NCI-H2107 (cell line): ENCODE measurements at places on chromosomes 11 and 22.

DNA sequence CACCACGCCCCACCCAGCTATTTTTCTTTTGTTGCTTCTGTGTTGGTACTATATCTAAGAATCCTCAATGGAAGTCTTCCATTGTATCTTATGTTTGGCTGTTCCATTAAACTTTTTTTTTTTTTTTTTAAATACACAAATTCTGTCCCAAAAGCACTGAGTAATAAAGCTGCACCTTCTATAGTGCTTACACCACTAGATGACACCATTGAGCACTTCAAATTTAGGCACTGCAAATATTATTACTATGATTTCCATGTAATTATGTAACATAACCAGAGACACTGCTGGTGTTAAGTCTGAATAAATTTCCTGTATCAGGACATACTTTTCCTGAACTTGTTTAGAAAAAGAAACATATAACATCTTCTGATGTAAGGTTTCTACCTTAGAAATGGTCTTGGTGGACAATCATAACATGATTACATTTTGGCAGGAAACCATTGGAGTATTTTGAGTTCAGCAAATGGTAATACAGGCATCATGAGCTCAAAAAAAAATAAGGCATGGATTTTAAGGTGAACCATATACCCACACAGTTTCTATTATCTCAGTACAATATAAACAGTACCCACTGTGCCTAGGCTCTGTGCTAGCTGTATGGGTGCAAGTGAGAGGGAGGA lies 110.5 kb downstream of the ATG16L2 start:
- DNase-seq: no peak

GRCh38 chr11:66543263-66544107 lies 2.4 kb downstream of the ZDHHC24 start:
- no peak for DNase-seq

- DNase-seq: no peak
These were observed 234.1 kb downstream of the KIRREL3 start for GRCh38 chr11:126766440-126766839.

- no peak for DNase-seq
These were observed 26.9 kb downstream of the SIK3 start for GRCh38 chr11:117071344-117071787.

- no peak for DNase-seq
These were observed 644 bp downstream of the TMEM134 start for GRCh38 chr11:67468456-67468758.

- no peak for DNase-seq
These were observed 100.4 kb downstream of the GALNT18 start for GRCh38 chr11:11521306-11522002.

DNA sequence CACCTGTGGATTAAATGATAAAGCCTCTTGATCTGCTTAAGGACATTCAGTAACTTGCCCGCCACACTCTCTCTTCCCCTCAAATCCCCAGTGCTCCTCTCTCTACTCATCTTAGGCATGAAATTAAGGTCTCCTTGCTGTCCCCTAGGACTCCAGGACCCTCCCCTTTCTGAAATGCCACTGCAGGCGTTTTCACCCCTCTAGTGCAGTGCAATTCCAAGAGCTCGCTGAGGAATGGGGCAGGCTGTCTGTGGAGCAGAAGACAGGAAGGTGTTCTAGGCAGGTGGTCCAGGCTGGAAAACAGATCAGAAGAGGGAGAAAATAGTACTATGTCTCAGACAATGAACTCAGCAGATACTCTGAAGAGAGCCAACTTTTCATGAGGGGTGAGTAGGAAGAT lies 55.8 kb upstream of the ARHGAP42 start:
- DNase-seq: no peak

DNA sequence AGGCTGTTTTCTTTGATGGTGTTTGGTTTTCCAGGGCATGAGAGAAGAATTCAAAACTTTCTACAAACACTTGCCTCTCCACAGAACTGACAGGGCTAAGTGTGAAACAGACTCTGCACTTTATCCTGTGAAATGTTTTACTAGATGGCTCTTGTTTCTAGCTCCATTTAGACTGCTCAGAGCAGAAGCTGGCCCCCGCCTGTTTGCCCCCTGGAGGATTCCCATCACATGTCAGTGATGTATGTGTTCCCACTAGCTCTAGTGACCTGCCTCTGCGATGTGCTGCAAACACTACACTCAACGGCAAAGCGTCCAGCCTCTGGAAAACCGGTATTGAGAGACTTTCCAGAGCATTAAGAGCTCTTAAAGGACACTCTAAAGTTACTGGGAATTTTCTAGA lies 41.4 kb upstream of the PCF11 start:
- DNase-seq: no peak

DNA sequence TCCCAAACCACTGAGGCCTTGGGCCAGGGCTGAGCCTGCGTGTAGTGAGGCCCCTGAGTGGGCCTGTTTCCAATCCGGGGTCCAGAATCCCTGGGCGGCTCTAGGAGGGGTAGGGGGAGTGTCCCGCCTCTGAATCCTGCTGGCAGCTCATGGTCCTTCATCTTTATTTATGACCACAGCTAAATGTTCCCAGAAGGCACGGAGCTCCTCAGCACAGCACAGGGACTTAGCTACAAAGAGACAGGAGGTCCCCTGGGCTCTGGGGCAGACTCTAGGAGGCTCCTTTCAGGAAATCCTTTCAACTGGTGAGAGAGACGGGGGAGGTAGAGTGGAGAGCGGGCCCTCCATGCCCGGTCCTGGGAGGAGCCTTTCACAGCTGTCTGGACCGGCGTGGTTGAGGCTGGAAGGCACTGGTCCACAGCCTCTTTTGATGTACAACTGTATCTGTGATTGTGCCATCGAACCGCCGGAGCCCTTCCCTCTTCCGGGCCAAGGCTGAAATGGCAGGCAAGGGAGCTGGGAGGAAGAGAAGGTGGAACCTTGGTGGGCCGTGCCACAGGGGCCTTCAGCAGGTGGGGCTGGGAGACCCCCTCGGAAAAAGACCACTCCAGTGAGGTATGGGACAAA lies 46.8 kb downstream of the SCUBE1 start:
- no peak for DNase-seq

- no peak for DNase-seq
These were observed 965 bp upstream of the PAMR1 start for GRCh38 chr11:35526370-35526792.

GRCh38 chr22:31947296-31947695 lies 3.0 kb downstream of the YWHAH start:
- DNase-seq: no peak

DNA sequence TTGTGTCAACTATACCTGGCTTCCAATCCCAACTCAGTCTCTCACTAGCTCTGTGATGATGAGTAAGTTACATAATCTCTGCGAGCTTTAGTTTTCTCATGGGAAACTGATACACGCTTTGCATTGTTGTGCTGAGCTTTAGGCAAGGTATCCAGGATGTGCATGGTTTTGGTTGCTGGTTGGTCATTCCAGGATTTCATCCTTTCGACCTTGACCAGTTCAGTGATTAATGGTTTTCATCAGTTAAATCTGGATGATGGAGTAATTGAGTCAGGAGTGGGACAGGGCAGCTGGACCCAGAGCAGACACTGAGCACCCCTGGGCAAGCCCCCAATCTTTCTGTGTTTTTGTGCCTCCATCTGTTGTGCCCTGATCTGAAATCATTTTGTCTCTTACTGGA lies 417.3 kb upstream of the CADM1 start:
- DNase-seq: no peak

DNA sequence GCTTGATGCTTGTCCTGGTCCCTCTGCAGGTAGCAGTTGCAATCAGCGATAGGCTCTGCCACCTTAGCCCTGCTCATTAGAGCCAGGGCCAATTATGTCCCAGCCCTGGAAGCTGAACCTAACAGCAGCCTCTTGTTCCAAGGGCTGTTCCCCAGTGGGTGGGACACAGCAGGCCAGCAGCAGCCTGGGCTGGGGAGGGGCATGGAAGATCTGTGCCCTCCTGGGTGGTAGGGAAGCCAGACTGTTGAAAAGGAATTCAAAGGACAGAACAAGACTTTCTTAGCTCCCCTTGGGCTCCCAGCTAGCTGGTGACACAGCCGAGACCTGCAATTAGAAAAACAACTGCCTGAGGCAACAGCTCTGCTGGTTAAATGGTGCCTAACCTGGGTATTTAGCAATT lies 17.4 kb downstream of the DRD2 start:
- no peak for DNase-seq

GRCh38 chr22:18095101-18095805 lies 15.4 kb upstream of the TUBA8 start:
- no peak for DNase-seq

- DNase-seq: no peak
These were observed 8.6 kb upstream of the TRIM29 start for GRCh38 chr11:120146413-120147093.

DNA sequence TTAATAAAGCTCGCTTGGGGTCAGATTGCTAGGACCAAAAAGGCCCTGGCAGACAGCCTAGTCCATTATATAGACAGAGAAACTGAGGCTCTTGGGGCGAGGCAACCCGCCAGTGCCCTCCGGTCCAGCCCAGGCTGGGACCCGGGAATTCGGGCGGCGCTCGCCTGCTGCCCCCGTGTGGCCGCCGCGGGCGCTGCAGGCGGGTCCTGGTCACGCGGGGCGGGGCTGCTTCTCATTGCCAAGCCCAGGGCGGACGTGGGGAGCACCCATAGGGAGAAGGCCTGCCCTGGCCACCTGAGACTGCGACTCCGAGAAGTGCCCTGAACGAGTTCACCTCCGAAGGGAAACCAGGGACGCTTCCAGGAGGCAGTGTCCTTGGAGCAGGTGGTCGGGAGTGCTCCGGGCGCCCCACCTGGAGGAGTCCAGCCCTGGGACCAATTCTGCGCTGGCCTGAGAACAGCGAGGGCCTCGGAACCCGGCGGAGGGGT lies 36.0 kb upstream of the CSNK1E start:
- peak; percentile 16 for DNase-seq

DNA sequence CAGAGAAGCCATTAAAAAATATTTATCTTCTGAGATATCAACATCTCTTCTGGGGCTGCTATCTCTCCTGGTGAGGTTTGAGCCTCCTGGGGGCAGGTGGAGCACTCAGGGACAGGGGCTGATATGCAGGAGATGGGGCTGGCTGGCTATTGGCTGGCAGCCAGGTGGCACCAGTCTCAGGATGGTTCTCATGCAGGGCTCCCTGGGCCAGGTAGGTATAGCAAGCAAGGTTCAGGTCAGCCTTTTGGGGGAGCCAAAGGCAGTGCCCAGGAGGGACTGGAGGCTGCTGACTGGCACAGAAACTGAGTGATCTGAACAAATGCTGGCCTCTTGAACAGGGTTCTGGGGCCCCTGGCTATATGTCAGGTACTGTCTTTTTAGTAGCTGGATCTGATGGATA lies 29.7 kb upstream of the EMSY start:
- no peak for DNase-seq

- no peak for DNase-seq
These were observed 177.5 kb downstream of the TMEM135 start for GRCh38 chr11:87215236-87215635.

DNA sequence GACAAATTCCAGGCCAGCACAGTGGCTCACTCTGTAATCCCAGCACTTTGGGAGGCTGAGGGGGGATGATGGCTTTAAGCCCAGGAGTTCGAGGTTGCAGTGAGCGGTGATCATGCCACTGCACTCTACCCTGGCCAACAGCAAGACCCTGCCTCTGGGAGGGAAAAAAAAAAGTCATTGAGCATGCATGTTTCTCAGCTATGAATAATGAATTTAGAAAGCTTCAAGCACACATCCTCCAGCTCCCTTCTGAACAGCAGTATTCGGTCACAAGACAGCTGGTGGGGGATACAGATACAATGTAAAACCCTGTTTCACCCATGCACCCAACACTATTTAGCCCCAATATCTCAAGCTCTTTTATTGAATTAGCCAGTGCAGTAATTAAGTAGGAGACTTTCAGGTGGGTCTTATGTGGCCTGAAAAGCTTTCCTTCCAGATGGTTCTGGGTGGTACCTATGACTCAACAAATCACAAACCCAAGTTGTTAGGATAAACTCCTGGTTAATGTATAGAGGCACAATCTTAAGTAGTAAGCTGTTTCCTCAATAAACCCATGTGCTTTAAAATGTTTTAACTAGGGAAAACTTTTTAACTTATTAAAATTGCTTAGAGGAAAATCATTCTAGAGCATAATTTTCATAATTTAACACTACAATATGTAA lies 13.4 kb downstream of the PRDM10 start:
- no peak for DNase-seq

GRCh38 chr11:62012832-62013461 lies 45.5 kb upstream of the FTH1 start:
- no peak for DNase-seq

DNA sequence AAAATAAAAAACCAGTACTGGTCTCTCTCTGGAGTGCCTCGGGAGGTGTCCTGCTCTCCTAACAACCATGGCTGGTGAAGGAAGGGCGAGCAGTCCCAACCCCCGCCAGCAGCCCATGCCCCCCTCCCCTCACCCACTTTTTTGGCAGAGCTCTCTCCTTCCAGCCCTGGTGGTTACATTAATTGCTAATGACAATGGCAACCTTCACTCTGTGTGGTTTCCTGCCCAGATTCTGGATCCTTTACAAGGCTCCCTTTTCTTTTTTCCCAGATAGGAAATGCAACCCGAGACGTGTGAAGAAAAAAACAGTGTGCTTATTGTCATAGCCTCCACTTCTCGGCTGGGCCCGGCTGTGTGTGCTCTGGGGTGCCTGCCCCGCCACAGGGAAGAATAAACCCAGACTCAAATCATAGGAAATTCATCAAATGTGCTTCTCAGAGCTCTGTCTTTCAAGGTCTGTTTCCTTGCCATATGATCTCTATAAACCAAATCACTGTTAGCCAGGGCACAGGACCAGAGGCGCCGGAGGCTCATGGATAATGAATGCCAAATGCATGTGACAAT lies 513.0 kb downstream of the SOX6 start:
- DNase-seq: peak; percentile 88

DNA sequence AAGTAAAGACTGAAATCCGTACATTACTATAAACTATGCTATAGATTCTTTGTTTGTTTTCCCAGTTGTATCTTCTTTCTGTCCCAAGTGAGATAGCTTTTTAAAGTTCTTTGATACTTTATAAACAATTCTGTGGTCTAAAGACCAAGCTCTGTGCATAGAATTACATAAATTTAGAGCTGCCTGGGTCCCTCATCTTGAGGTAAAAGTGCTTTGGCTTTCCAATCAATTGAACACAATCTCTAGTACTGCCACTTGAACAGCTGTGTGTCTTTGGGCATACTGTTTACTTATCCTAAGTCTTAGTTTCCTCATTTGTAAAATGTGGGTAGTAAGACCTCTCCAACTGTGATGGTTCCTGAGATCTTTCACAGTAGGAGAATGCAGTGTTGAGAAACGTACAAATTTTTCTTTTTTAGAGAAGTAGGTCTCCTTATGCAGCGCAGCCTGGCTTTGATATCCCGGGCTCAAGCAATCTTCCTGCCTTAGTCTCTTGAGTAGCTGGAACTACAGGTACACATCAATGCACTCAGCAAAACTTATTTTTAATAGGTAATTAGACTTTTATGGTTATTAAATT lies 2.5 kb upstream of the EED start:
- no peak for DNase-seq

- no peak for DNase-seq
These were observed 188.2 kb downstream of the MN1 start for GRCh38 chr22:27613099-27614005.

DNA sequence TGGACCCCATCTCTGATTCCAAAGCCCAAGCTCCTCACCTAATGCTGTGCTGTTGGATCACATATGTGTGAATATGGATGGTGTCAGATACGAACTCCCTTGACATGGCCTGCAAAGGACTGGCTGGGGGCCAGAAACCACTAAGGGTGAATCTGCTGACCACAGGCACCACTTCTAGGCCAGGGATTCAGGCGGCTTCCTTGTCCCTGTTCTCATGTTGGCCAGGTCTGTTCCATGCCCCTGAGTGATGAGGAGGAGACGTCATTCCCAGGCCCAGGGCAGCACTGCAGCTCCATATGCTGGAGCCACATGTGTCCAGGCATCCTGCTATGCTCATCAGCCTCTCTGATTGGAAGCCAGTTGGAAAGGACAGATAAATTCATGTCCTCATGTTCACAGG lies 130.0 kb upstream of the BDNF start:
- no peak for DNase-seq
